ENCODE measurements at places on chromosomes 6 and 20.

GRCh38 chr20:18056174-18057100 lies 1.3 kb downstream of the OVOL2 start:
- DNase-seq = no peak

- DNase-seq = no peak
These were observed 44.9 kb upstream of the TMEM200A start for GRCh38 chr6:130320908-130321307.

GRCh38 chr6:118306392-118307238 lies 241.5 kb upstream of the PLN start:
- no peak for DNase-seq

- DNase-seq = no peak
These were observed 146.8 kb downstream of the EYA2 start for GRCh38 chr20:47041396-47041899.

DNA sequence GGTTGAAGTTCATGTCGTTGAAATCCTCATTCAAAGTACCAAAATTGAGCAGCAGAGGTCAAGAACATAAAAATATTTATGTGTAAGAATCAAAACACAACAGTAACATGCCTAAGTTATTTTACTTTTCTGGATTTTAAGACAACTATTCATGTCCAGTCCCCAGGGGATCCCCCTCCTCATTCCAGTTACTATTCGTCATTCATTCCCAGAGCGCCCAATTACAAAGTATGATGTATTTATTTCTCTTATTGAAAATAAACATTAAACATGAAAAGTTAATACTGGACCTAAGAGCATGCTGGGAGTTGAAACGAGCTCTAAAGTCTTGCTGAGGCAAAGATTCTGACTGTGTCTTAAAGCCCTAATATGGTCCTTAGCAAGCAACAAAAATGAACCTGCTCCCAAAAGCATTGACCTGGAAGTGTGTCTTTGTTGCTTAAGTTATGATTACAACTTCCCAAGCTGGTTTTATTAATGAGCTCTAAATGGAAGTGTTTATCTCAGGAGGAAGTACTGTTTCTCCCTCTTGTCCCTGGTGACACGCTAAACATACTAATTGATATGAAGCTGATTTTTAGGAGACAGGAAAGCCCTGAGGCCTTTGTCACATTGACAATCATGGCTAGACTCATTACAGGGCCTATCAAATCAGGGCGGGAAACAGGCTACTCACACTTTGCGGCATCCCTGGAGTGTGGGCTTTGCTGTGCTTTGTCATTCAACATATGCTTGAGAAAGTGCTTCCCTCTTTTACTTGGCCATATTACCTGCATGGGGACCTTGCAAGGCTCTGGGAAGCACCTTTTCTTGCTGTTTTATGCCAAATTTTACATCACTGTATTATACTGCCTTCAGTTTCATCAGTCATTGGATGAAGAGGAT lies 192.2 kb upstream of the DTNBP1 start:
- no peak for DNase-seq

- DNase-seq = peak; percentile 1
These were observed 621 bp downstream of the GPR63 start for GRCh38 chr6:96836631-96837080.

- DNase-seq = no peak
These were observed 189.3 kb downstream of the TSHZ2 start for GRCh38 chr20:53161473-53161872.

DNA sequence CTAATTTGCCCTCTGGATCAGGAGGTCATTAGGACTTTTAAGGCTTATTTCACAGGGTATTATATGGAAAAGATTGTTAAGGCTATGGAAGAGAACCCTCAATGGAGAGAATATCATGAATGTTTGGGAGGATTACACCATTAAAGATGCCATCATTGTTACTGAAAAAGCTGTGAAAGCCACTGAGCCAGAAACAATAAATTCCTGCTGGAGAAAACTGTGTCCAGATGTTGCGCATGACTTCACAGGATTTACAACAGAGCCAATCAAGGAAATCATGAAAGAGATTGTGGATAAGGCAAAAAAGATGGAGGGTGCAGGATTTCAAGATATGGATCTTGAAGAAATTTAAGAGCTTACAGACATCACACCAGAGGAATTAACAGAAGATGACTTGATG lies 798.3 kb upstream of the SLC35B3 start:
- no peak for DNase-seq

DNA sequence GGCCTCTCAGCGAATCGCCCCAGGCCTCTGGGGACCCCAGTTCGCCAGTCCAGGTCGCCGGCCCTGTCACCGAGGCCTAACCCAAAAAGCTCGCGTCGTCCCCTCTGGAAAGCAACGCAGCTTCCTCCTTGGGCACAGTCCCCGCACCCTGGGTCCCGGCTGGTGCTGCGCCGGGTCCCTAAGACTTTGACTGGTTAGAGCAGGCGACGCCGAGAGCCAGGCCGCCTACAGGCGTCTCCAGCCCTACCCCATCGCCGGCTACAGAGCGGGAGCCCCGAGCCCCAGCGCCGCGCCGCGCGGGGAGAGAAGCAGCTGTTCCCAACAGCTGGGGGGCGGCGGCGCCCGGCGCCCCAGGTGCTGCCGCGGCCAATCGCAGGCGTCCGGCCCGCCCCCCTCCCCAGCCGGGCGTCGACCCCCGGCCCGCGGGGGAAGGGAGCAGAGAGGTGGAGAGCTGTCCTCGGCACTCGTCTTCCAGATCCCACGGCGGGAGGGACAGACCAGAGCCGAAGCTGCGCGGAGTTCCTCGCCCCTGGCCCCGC lies 540 bp upstream of the RBM24 start:
- DNase-seq = no peak

DNA sequence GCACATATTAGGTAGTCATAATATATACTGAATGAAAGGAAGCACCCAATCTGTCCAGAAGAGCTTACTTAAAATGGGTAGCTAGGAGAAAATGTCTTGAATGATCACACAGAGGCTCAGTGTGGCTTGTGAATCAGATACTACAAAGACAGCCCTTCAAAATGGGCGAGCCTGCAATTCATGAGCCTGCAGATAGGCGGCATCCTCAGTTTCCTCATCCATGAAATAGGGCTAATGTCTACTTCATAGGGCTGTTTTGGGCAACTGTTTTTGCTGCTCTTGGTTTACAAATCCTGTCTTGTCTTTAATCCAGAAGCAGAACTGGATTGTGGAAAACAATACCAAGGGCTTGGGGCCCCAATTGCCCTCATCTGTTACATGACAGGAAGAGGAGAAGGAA lies 129.3 kb upstream of the KCNK16 start:
- DNase-seq = no peak

DNA sequence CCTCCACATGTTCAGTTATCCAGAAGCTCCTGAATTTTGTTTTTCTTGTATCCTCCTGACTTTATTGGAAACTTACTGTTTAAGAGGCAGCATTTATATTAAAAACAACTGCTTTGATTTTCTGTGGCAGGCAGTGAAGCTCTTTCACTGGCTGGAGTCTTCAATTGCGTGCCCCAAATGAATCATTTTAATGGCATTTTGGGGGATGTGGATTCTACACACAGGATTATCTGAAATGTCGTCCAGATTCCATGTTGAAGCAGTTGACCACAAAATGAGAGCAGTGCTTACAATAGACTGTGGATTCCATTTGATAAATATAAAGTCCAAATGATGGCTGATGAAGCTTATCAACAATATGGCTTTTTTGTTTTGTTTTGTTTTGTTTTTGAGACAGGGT lies 41.0 kb upstream of the HIVEP1 start:
- no peak for DNase-seq

GRCh38 chr6:29943053-29943966 lies 978 bp downstream of the HLA-A start:
- no peak for DNase-seq

- DNase-seq = no peak
These were observed 96.2 kb upstream of the CCDC167 start for GRCh38 chr6:37595859-37596258.

DNA sequence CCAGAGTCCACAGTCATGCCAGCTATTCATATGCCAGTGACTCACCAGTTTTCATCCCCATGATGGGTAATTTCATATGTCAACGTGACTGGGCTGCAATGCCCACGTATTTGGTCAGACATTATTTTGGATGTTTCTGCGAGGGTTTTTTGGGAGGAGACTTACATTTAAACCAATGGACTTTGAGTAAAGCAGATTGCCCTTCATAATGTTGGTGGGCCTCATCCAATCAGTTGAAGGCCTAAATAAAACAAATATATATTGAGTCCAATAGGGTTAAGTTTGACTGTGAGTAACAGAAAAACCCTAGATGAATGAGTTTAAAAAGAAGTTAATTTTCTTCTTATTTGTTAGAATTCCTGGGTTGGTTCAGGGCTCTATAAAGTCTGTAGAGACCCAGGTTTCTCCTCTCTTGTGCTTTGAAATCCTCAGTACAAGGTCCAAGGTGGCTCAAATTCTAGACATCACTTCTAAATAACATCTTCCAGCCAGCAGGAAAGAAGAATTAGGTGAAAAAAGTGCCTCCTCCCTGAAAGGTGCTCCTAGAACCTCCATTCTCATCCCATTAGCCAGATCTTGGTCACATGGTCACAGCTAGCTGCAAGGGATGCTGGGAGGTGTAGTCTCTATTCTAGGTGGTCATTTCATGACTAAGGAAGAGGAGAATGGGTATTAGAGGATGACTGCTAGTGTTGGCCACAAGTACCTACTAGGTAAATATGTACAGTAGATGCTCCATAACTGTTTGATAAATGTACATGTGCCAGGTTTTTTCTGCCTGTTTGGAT lies 16.7 kb upstream of the NEDD9 start:
- no peak for DNase-seq

DNA sequence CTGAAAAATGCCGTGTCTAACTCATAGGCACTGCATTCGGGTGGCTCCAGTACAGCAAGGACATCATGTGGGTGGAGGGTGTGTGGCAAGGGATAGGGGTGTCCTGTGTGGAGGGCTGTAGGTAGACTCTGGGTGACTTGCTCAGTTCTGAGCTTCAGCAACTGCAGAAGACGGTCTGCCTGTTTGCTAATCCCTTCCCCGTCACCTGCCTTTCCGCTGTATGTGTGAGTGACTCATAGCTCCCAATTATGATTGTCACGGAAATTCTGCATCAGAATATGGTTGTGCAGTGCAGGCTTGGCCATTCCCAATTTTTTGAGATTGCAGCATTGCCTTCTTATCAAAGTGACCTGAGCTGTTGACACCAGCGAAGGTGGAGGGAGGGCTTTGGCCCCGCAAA lies 174.3 kb downstream of the CDH4 start:
- no peak for DNase-seq

DNA sequence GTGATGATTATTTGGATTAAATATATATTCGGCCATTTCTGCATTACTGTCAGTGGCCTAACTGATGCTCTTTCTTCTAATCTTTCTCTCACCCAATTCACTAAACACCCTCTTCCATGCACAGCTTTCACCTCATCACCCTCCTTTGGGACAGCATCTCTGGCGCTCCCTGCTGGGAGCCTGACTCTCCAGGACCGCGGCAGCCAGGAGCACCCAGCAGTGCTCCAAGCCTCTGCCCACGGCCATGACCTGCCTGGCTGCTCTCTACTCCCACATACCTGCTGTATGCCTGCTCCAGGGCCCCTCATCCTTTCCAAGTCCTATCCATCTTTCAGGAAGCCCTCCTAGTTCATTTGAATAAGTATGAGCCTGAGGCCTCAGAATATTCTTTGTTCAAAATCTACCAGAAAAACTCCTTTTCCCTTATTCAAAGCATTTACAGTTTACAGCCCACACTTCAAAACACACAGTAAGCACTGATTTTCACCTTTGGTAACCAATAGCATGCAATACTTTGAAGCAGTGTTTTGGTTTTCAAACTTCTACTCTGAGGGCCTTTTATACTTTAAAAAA lies 15.2 kb downstream of the CTCFL start:
- DNase-seq = no peak

- DNase-seq = no peak
These were observed 634 bp upstream of the BTBD9 start for GRCh38 chr6:38640216-38640909.

- no peak for DNase-seq
These were observed 762 bp downstream of the LSM2 start for GRCh38 chr6:31805939-31806469.

- no peak for DNase-seq
These were observed 65.6 kb downstream of the TMEM200A start for GRCh38 chr6:130431346-130431852.

DNA sequence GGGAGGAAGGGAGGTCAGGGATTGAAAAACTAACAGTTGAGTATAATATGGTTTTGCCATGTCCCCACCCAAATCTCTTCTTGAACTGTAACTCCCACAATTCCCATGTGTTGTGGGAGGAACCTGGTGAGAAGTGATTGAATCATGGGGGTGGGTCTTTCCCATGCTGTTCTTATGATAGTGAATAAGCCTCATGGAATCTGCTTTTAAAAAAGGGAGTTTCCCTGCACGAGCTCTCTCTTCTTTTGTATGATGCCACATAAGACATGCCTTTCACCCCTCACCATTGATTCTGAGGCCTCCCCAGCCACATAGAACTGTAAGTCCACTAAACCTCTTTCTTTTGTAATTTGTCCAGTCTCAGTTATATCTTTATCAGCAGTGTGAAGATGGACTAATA lies 833.4 kb upstream of the MAP3K7 start:
- no peak for DNase-seq

DNA sequence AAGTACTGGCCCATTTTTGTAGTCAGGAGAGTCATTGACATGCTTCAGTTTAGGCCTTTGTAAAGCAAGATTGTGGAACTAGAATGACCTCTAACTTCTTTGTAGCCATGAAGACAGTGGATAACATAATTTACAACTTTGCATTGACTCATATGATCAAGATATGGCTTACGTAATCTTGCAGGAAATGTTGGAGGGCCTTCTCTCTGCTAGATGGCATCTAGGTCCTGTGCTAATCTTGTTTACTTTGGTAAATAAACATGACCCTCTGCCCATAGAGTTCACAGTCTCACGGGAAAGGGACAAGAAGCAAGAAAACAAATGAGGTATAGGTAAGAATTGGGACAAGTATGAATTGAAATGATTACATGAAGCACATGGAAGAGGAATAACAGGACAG lies 355.2 kb upstream of the ARID1B start:
- no peak for DNase-seq

- no peak for DNase-seq
These were observed 153.0 kb downstream of the REV3L start for GRCh38 chr6:111329882-111330633.

DNA sequence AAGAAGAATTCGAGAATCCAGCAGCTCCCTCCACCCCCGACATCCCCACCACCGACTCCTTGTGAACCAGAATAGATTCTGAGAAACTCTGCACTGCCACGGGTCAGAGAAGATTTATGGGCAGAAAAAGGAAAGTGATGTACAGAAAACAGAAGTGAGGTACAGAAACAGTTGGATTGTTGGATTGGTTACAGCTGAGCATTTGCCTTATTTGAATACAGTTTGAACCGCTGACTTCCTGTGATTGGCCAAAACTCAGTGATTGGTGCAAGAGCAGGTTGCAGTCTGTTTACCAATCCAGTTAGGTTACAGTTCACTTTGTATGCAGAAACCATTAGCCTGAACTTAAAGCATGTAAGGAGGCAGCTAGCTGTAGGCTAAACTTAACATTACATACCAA lies 131.2 kb upstream of the HDDC2 start:
- DNase-seq = no peak

DNA sequence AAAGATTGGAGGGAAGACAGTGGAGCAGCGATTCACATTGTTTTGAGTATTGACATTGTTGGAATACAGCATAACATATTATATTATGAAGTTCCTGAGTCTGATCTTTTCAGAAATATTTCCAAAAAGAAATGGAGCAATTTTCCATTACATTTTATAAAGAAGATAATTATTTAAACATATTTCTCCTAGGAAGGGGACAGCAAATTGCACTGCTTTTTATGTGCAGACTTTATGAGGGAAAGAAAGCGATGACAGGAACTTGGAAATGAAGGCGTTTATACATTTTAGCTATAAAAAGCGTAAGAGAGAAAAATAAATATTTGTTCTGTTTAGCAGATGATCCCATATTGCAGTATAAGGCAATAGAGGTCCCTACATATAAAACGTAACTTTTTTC lies 117.0 kb upstream of the EDN1 start:
- no peak for DNase-seq
